ENCODE measurements at places on chromosomes 1 and 21.

GRCh38 chr21:46185716-46186115 is 1.5 kb upstream of the SPATC1L start:
- DNase-seq: no peak

GRCh38 chr1:14189381-14189780 is 409.1 kb upstream of the KAZN start:
- no peak for DNase-seq

DNA sequence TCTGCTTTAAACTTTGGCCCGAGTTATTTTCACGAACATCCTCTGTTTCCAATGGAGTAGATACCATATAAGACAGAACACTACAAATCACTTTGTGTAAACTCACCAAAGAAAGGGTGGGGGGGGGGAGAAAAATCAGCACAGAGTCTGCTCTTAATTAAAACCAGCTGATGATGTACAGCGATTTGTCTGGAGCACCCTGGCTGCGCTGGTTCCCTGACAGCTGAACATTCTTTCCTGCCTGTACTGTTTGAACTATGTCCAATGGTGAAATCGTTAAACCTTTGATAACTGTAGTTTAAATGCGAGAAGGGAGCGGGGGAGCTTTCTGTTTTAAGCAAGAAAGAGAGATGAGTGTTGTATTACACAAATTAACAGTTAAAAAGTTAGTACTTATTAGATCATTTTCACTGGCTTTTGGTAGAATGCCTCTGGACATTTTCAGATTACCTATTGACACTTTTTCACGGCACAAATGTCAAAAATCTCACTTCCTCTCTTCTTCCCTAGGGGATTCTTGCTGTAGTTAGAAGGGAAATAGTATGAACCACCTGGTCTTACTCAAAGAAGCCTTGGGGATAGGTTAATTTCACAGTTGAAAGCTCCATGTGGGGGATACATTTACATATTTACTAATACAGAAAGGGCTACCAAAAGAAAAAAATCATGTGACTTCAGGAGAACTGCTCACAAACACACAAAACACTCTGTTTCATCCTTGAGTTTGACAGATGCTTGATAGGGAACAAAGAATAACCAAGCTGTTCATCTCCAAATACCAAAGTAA is 140.2 kb upstream of the RUNX1 start:
- no peak for DNase-seq

GRCh38 chr1:149848340-149849110 is 50.8 kb upstream of the BOLA1 start:
- DNase-seq: no peak

GRCh38 chr1:206911064-206911663 is 10.6 kb downstream of the FCMR start:
- DNase-seq: peak; percentile 63

DNA sequence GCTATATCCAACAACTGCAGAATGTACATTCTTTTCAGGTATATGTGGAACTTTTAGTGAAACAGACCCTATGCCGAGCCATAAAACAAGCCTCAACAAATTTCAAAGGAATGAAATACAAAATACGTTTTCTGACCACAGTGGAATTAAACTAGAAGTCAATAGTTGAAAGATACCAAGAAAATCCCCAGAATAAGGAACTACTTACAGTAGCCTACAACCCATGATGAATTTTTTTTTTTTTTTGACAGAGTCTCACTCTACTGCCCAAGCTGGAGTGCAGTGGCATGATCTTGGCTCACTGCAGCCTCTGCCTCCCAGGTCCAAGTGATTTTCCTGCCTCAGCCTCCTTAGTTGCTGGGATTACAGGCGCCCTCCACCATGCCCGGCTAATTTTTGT is 83.4 kb downstream of the RUNX3 start:
- DNase-seq: no peak

- no peak for DNase-seq
These were observed 106.0 kb downstream of the ADAMTS1 start for GRCh38 chr21:26739189-26739588.

DNA sequence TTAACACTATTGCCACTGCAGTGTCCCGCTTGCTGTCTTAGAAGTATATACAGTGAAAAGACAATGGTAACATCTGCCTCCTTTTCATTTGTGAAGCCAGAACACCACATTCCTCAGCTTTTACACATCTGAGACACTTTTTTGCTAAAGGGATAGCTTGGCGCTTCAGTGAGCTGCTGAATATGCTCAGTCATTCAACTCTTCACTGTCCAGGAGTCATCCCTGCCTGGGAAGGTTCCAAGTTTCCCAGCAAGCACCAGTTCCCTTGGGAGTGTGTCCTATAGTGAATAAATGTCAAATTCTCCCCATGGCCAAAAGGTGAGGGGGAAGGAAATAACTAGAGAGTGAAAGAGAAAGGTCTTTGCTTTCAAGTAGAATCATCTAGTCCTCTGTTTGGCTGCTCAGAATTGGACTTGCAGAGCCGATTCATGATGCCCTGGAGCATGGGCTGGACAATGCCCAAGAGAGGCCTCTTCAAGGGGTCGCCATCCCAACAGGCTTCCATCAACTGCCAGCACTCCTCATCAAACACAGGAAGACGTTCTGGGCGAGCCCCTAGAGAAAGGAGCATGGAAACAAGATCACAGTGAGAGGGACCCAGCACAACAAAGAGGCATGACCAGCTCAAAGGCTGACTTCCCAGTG is 25.5 kb upstream of the RBBP5 start:
- DNase-seq: no peak

DNA sequence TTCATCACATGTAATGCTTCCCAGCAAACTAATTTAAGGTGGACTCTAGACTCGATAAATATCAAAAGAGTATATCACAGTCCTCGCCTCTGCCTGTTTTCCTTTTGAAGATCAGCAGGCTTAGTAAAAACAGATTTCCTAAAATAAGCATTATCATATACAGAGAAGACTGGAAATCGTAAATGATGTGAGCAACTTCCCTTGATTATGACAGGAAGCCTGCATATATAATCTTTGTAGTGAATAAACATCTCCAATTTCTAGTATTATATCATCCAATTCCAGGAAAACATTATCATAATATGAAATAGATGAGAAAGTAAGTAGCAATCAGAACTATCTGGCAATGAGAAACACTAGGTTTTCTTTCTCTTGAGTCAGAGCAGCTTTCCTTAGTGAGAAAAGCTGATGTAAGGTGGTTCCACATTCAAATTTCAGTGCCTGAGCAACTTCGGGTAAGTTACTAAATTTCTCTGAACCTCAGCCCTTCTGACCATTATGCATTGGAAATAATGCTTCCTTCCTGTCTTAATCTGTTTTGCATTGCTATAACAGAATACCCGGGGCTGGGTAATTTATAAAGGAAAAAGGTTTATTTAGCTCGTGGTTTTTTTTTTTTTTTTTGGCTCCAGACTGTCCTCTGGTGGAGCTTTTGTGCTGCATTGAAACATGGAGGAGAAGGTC is 12.6 kb upstream of the POU2F1 start:
- no peak for DNase-seq

DNA sequence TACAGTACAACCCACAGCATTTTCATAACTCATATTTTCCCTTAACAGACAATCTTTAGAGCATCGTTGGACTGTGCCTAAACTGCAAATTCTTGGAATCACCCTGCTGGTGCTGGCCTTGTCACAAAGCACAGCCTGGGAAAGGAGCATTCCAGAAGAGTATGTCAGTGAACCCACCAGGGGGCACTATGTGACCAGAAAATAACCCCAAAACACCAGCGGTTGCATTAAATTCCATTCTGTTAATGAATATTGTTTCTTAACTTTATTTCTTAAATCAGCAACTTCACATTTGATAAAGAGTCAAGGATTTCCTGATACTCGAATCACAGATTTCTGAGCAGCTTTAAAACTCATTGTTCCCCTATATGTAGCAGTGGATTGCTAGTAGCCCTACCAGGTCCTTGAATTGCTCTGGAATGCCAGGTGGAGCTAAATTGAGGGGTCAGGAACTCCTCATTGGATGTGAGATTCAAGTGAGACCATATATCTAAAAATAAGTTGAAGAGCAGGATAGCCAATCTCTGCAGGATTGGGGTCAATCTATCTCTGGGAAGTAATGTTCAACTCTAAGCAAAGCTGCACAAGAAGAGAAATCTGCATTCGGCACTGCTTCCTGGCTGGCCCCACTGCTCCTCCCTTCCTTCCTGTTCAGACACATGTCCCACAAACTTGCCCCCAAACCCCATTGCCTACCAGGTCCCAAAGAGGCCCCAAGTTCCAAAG is 12.7 kb upstream of the RAB4A start:
- peak; percentile 75 for DNase-seq

GRCh38 chr1:29465755-29466154 is 229.4 kb downstream of the PTPRU start:
- DNase-seq: no peak

GRCh38 chr1:153929981-153930948 is 7.5 kb upstream of the GATAD2B start:
- DNase-seq: no peak

GRCh38 chr1:199778324-199778955 is 249.1 kb upstream of the NR5A2 start:
- no peak for DNase-seq

DNA sequence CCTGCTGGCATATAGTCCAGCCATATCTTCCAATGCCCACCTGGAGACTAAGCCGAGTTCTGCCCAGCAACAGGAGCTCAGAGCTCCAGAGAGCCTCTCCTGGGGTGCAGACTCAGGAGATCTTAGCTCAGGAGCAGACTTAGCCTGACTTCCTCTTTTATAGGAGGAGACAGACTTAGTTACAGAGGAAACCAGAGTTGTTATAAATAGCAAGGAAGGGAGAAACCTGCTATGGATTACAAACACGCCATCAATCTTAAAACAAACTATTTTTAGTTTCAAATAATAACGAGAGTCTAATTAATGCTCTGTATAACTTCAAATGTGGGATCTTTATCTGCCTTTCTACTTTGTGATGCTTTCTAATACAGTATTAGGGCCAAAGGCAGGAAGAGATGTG is 3.3 kb upstream of the KIF21B start:
- DNase-seq: no peak

DNA sequence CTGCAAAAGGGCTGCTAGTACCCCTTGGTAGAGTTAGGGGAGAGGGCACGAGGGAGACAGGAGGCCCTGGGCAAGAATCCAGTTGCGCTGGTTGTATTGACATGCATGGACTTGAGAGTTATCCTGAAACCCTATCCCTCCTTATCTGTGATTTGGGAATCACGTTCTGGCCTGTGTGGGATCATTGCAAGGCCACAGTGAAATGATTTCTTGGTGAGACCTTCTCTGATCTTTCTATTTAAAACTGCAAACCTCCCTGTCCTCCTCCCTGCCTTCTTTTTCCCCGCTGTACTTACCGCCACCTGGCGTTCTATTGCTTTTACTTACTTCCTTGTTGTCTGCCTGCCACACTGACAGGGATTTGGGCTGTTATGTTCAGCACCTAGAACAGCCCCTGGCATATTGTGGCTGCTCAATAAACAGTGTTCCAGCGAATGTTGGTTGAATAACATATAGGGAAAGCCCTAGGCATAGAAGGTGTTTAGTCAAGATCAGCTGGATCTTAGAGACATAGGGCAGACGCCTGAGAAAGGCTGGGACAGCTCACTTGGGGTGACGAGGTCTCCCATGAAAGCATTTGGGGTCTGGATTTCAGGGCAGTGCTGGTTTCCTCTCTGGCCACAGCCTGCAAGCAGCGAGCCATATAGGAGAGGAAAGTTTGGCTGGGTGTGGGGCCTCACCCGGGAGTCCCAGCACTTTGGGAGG is 25.6 kb downstream of the ALPL start:
- DNase-seq: peak; percentile 52

GRCh38 chr1:192657760-192658159 is 21.8 kb downstream of the RGS13 start:
- DNase-seq: no peak

DNA sequence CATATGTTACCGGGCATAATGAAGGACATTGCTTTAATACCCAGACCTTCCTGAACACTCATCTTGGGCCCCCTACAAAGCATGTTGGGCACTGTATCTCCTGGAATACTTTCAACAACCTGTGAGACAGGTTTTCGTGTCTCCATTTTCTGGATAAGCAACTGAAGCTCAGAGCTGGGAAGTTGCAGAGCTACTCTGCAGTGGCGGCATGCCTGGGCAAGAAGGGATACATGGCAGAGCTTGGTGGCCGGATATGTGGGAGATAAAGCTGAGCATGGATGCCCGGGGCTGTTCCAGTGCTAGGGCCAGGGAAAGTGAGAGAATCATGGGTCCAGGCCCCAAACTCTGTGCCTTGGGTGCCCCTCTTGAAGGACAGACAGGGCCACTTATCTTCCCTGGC is 71.6 kb upstream of the KCND3 start:
- DNase-seq: no peak

GRCh38 chr1:192696082-192696481 is 60.1 kb downstream of the RGS13 start:
- DNase-seq: no peak

- DNase-seq: no peak
These were observed 22.8 kb downstream of the NADK start for GRCh38 chr1:1755426-1755825.

- peak; percentile 43 for DNase-seq
These were observed 34.7 kb downstream of the ADARB1 start for GRCh38 chr21:45108808-45109781.

DNA sequence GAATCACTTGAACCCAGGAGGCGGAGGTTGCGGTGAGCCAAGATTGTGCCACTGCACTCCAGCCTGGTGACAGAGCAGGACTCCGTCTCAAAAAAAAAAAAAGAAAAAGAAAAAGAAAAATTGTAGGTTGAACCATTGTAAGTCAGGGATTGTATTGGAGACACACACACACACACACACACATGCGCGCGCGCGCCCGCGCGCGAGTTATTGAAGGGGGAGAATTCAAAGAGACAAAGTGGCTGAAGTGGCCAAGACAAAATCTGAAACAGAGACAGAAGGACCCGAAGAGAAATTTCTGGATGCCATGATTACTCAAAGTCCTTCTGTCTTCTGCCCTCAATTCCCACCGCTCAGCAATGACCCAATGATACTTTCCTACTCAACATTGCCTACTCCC is 3.7 kb upstream of the KLHDC9 start:
- DNase-seq: no peak

- no peak for DNase-seq
These were observed 5.2 kb upstream of the FAM89A start for GRCh38 chr1:231045286-231045685.

- no peak for DNase-seq
These were observed 177.3 kb upstream of the LYPLAL1 start for GRCh38 chr1:218996362-218996761.

DNA sequence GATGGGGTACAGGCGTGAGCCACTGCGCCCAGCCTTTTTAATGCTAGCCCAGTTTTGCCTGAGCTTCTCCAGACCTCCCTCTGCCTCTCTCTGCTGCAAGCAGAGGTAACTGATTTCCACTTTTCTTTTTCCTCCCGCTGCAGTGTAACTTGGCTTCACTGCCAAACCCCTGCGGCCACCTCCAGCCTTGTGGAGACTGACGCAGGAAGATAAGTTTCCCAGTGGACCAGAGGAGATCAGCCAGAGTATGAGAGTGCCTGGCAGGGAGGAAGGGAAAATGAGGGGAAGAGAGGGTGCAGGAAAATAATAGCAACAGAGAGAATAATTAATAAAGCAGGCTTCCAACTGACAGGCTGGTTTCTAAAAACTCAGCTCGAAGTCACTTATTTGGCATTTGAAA is 143.7 kb downstream of the PCNX2 start:
- DNase-seq: no peak

GRCh38 chr21:45208627-45208951 is 79.1 kb downstream of the POFUT2 start:
- no peak for DNase-seq

GRCh38 chr1:159881622-159882526 is 18.1 kb downstream of the CFAP45 start:
- DNase-seq: peak; percentile 47

GRCh38 chr1:109156916-109157385 is 43.0 kb downstream of the ELAPOR1 start:
- no peak for DNase-seq

All from activated naive CD4-positive, alpha-beta T cell treated with anti-CD3 and anti-CD28 coated beads for 36 hours (primary cell).